Activated CD4-positive, CD25-positive, alpha-beta regulatory T cell (primary cell): ENCODE measurements at places on chromosomes 3 and 15.

DNA sequence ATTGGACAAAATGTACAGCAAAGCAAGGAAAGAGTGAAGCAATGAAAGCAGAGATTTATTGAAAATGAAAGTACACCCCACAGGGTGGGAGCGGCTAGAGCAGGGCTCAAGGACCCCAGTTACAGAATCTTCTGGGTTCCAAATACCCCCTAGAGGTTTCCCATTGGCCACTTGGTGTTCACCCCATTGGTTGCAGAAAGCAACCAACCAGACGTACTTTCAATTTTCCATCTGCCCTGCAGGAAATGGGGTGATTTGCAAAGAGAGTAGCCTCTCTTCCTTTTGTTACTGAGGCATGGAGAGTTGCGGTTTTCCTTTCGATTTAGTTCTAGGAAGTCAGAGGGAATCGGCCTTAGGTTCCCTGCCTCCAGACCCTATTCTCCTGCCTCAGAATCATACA, 2.4 kb downstream of the PML start:
- DNase-seq: no peak

DNA sequence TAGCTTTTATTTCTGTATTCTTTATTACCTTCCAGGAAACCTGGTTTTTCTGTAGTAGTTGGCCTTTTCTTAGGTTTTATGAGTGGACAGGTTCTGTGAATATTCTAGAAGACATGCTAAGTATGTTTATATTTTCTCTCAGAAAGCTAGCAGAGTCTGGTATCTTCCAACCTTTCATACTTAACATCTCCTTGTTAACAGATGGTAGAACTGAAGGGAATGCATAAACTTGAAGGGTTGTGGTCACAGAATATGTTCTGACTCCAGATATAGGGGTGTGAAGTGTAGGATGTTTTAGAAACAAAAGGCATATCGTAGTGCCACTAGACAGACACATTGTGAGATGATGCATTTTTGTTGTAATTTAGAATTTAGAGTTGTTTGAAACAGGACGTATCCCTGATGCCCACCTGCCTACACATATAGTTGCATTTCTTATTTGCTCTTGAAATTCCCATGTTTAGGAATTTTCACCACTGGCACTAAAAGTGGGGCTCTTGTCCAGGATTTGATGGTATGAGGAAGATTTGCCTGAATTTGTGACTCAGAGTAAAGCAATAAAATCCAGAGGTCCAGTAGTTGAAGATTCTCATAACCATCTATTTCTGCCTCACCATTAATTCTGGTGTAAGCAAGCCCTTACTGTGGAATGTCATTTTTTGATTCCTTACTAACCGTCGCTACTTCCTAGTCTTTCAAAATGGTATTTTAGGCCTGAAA, 274.5 kb downstream of the FEZF2 start:
- DNase-seq: no peak

DNA sequence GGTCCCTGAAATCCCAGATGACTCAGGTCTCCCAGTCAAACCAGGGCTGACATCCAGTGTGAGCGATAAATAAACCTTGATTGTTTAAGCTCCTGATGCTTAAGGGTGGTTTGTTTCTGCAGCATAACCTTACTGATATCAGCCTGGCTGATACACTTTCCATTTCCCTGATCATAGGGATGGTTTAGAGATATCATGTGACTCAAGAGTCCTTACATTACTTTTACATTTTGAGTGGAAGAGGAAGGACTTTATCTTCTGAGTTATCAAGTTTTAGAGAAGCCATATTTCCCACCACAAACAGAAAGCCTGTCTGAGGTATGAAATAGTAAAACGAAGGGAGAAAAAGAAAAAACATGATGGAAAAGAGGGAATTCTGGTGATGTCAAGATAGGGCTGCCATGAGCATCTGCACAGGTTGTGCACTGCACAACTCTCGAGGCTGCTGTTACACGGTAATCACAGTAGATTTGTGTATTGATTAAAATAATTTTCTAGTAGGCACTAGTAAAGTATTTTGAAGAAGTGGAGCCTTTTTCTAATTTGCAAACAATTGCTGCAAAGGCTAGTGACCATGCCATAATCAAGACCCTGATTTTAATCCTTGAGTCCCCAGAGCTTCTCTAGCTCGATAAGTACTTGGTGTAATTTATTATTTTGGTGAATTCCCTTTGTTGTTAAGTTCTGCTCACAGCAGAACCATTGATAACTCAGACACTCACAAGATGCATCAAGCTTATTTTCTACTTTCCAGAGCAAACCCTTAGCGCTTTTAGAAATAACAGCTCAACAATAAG, 34.1 kb upstream of the FBLN2 start:
- no peak for DNase-seq

DNA sequence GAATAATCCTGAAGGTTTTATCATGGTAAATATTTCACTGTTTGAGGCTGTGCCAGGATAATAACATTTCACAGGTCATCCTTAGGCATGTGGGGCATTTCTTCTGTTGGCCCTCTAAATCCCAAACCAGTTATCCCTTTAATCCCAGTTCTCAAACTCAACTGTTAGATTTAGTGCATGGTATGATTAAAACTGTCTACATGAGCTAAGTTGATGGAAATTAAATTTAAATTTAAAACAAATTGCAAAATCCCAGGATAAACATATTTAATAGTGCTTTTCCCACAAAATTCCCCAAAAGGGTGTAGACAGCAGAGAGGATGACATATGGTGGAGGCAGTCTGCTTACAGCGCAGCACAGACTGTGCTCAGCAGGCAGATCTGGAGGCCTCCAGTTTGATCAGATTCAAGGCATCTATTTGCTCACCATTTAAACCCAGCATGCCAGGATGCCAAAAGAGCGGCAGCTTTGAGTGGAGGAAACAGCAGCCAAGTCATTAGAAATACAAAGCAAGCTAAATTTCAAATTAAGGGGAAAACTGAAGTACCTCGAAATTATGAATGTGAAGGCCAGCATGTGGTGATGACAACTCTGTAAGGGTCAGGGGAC, 325.8 kb downstream of the KCNH8 start:
- DNase-seq: no peak

- DNase-seq: no peak
Measured at GRCh38 chr3:29754346-29754745, 473.5 kb downstream of the RBMS3 start.

GRCh38 chr3:27625864-27626263, 96.3 kb downstream of the EOMES start:
- no peak for DNase-seq

GRCh38 chr3:52061121-52061910, 4.9 kb upstream of the DUSP7 start:
- no peak for DNase-seq

DNA sequence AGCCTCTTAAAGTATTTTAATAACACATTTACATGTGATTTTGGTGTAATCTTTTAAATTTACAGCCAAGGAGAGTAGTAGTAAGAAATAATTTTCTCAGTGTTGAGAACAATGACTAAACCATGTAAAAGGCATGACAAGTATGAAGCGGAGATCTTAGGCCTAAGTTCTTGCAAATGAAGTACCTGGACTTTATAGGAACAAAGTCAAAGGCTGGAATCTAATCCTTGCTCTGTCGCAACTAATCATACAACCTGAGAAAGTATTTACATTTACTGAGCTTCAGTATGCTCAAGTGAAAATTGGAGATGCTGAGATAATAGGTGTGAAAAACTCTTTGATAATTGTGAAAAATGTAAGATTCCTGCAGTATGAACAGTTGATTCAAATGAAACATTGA, 86.4 kb upstream of the VGLL3 start:
- DNase-seq: no peak
